Islet precursor cell (in vitro differentiated cells): ENCODE measurements at places on chromosomes 6 and 20.

GRCh38 chr6:154399097-154399496 is 42.5 kb upstream of the IPCEF1 start:
- no peak for DNase-seq

DNA sequence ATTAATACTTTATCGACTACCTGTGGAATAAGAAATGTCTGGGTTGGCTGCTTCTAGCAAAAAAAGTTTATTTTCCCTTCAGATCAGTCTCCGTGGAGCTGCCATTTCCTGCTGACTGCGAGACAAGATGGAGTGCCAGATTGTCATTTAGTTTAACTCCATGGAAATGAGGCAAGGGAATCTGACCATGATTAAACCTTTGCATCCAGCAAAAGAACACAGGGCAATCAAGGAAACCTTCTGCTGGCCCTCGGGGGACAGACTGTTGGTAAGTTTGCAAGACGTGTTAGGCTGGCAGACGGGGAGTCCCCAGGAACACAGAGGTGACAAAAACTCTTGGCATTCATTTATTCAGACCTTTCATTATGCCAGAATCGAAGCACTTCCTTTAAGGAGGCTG is 52.2 kb upstream of the SPACA1 start:
- DNase-seq: no peak

- peak; percentile 36 for DNase-seq
These were observed 985 bp downstream of the ZBP1 start for GRCh38 chr20:57619051-57619831.

DNA sequence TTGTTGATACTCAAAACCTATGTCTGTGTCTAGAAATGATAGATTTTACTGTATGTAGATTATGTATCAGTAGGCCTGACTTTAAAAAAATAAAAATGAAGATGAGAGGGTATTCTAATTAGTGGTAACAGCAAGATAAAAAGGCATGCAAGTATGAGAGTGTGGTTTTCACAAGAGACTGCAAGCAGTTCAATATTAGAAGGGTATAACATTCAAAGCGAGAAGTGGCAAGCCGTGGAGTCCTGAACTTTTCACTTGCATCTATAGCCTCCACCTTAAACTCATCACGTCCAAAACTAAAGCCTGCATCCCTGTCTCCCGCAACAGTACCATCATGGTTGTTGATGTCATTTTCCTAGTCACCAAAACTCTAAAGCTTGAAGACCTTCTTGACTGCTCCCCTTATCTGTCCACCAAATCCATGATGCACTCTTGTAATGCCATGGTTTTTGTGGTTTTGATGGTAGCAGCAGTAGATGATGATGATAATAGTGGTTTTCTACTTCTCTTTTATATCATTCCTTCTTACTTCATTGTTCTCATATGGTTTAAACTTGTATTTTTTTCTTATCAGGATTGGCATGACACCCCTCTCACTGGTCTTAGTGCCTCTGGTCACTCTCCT is 9.2 kb upstream of the CGA start:
- DNase-seq: no peak
